GM12878 (cell line): ENCODE measurements at places on chromosomes 12 and 14. TPM values are rescaled to one million over a fixed set of nuclear protein-coding genes. Genes with fewer than 3 reads are reported as not detected.

DNA sequence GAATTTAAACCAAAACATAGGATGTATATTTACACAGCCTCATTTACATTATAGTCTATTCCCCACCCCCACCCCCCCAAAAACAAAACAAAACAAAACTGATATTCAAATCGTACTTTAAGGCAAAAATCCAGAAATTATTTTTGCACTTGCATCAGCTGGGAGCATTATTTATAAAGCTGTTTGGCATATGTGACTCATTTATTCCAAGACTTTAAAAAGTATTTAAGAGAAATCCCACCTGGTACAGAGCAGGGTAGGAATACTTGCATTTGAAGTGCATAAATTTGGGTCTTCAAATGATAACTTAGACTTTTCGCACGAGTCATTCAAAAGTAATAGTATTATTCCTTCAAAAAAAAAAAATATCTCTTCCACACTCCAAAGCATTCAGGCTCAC is 1.1 kb downstream of the KLHL28 start:
- no peak for DNase-seq

Gene PGF
- polyA plus RNA-seq, result 2.6 and 4.2 TPM in 2 replicates

DNA sequence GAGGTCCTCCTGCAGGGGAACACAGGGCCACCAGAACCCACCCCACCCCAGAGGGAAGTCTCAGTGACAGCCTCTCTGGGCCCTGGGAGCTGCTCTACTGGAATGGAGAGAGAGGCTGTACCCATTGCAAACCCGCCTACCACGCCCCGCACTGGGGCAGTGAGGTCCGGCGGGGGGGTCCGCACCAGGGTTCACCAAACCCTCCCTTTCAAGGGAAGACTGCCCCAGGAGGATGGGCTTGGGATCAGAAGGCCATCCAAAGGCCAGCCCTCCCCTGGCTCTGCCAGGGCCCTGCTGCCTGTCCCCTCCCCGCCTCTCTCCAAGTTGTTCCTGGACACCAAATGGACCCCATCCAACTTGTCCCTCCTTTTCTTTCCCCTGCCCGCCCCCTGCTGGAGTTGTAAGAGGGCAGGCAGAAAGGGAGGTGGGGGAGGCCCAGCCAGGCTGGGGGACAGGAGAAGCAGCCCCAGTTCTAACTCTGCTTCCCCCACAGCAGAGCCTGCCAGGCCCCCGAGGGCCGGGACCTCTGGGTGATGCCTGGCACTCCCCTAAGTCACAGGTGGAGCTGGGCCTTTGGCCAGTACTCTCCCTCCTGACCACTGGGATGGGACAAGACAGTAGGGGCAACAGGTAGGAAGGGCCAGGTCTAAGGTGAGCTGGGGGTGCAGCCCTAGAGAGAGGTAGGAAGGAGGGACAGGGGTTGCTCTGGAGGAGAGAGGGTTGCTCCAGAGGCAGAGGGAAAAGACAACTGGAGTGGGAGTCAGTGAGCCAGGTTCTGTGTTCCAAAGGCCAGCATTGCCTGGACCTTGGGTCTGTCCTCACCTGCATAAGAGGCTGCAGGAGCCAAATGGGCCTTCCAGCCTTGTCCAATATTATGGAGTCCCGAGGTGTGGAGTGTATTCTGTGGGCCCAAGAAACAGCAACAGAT is 3.2 kb upstream of the DIO3 start:
- no peak for DNase-seq

DNA sequence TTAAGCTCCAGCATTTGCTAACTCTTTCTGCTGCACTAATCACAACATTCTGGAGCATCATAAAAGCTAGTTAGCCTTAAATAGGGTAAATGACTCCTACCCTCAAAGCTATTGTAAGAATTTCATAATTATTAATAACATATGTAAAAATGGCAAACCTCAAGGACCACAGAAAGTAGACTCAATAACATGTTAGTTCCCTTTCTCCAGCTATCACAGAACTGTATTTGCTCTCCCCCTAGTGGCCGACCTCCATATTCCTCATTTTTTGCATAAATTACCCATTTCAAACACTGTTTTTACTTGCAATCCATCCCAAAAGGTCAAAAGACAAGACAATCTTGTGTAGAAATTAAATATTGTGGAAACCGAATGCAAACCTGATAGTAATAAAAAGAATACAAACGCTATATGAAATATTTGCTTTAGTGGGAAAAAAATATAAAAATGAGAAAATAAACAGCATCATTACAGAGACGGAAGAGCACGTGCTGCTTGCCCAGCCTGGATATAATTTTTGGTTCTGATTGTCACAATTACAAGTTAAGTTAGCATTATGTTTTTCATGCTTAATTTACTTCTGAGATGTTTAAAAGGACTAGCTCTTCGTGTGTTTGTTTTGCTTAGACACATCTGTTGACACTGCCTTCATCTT is 97.9 kb downstream of the RERGL start:
- peak; percentile 15 for DNase-seq

DNA sequence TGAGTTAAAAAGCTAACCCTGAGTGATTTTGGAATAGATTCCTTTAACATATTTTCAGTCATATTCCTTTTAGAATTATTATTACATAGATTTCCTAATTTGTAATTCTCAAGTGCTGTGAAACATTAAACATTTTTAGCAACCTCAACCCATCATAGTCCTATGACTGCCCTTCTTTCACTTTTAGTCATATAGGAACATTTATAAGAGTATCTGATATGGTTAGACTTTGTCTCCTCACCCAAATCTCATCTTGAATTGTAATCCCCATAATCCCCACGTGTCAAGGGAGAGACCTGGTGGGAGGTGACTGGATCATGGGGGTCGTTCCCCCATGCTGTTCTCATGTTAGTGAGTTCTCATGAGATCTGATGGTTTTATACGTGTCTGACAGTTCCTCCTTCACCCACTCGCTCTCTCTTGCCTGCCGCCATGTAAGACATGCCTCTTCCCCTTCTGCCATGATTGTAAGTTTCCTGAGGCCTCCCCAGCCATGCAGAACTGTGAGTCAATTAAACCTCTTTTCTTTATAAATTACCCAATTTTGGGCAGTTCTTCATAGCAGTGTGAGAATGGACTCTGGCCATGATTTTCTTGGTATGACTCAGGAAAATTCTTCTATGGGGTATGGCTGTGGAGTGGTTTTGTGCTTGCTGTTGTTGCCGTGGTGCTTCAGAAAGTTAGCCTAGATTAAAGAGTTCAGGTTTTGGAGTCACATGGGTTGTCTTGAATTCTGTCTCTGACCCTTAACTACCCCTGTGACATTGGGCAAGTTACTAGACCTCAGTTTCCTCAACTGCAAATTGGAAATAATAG is 83.9 kb downstream of the FUT8 start:
- DNase-seq, result no peak

- no peak for DNase-seq
Measured at GRCh38 chr14:64654901-64655300, 49.3 kb upstream of the PLEKHG3 start.

- DNase-seq, result no peak
Measured at GRCh38 chr12:116323406-116324386, 46.2 kb upstream of the MED13L start.

DNA sequence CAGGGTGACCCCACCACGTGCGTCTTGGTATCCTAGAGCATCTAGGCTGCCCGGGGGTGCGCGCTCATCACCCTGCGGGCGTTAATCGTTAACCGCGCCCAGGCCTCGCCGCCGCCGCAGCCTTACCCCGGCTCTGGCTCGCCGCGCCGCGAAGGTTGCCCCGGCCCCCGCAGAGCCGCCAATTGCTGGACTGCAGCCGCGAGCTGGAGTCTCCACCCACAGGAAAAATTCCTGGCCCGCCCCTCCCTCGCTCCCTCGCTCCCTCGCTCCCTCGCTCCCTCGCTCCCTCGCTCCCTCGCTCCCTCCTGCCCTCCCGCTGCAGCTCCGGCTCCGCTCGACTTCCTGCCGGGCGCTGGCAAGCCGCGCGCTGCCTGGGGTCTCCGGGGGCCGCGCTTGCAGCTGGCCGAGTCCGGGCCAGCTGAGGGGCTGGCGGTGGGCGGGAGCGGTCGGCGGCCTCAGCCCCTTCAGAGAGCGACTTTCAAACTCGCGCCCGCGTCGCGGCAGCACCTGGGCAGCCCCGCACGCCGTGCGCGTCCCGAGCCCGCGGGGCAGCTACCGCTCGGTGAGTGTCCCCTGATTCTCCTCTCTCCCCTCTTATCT is at the start of gene PLEKHG3:
Gene PLEKHG3, plus strand, starts transcription at position 282 of the 600 bp plus-strand sequence. CDS start 23,208 bp downstream, outside the sequence.
- DNase-seq, result no peak

- DNase-seq, result no peak
Measured at GRCh38 chr12:49410818-49411217, 43.6 kb downstream of the SPATS2 start.

Gene MPHOSPH9
- 51.2 and 51.8 TPM in 2 replicates for polyA plus RNA-seq
